Natural killer cell treated with Interleukin-12 subunit alpha and Interleukin-12 subunit beta and Interleukin-15 and Interleukin-18, amount 100 ng/mL, for 72 hours (primary cell): ENCODE measurements at places on chromosomes 5 and 9. TPM values are rescaled to one million over a fixed set of nuclear protein-coding genes. Genes with fewer than 3 reads are reported as not detected.
A peak's percentile ranks its signal among the peaks of the same experiment; 100 is the strongest.

DNA sequence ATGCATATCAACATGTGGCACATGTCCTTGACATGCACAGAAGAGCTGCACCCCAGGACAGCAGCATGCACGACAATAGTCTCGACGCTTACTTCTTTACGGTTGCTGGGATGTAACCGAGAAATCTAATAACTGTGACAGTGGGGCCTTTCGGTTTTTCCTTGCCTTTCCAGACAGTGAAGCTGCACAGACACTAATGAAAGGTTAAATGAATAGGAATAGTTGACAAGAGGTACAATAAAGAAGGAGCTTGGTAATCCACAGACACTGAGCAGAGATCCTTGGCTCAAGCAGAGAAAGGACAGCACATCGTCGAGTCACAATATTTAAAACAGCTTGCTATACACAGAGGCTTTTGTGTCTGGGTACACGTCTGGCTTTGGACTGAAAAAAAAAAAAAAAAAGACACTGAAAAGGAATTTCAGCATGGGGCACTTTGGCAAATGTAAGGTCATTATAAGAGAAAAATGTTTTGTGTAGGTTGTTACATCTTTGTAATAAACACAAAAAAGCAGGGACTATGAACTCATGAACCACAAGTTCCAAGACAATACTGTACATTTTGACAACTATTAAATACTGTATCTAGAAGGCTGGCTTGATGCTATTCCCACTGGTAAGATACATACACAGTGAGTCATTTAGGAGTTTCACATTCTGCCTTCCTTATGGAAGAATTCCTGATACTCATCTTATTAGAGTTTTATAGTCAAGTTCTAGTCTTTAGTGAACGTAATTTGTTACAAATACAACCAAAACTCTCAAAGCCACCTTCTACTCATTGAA is 5.6 kb downstream of the BNC2 start:
- no peak for DNase-seq

Gene LCN15
- total RNA-seq: not detected

Gene PCDHGB6
- 0.89 TPM for total RNA-seq

DNA sequence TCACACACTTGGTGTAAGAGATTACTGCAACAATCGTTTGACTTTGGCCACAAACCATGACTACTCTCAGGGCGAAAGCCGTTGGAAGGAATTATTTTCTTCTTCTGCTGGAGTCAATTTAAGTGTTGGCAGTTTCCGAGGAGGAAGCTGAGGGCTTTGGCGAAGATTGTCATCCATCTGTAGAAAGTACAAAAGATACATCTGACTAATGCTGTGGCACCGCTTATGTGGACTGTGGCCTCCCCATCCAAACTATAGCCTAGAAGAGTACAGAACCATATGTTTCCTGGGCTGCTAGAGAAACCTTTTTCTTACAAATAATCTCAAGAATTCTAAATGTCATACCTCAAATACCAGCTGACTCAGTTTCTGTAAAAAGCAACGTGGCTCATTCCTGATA is 7.4 kb downstream of the MTX3 start:
- no peak for DNase-seq

DNA sequence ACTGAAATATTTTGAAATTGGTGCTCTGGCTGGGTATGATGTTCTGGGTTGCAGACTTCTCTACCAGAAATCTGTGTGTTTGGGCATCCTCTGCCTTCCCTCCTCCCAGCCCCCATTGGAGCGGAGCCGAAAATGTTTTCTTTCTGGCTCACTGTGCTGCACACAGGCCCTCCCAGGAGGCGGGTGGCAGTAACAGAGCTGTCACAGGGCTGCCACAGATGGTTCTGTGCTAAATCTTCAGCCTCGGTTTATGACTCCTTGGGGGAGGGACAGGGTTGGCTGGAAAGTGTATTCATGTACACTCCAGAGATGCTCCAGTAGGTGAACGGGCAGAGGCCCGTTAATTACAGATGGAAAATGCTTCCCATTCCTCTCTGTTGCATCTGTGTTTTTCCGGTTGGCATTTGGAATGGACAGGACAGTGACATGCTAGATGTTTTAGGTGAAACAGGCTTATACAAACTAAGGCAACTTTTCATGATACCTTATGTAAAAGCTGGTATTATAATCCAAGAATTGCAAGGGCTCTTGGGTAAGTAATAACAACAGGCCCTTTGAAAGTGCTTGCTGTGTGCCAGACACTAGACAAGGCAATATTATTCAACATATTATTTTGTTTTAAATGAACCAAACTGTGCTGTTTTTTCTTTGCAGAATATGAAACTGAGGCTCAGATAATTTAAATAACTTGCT is 180.2 kb downstream of the ADCY2 start:
- DNase-seq: no peak

DNA sequence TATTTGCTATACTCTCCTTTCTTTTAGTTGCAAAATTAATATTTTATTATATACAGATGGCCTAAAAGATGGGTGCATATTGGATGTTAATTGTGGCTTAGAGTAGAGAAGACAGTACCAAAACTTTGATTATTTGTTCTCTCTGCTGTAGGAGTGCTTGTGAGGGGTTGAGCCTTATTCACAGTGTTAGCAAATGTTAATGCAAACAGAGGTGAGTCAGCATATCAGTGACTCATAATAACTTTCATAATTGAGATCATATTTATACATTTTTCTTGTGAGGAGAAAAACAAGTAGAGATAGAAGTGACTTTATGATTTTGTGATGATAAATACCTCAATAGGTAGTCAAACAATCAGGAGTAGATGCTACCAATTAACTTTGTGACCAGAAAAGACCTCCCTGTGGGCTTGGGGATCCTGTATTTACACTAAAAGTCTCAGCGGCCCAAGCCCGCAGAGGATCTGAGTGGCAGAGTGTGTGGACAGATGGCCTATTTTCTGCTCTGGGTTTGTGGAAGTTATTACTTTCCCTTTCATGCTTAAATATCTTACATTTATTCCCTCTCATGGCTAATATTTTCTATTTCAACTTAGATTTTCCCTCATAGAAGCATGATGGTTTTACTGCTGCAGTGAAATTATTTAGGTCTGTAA is 226.5 kb downstream of the TAF11L14 start:
- no peak for DNase-seq

- DNase-seq: no peak
These were observed 125.4 kb upstream of the ADAMTS16 start for GRCh38 chr5:5014586-5015235.

GRCh38 chr9:20382460-20383071 is 239.7 kb downstream of the MLLT3 start:
- no peak for DNase-seq

Gene GABBR2
- not detected for total RNA-seq

Gene RAB3C
- not detected for total RNA-seq

Gene EQTN
- total RNA-seq: not detected

- DNase-seq: no peak
These were observed 945.0 kb upstream of the WWC1 start for GRCh38 chr5:167346461-167346860.

- DNase-seq: peak; percentile 67
These were observed 63.9 kb downstream of the PCDH1 start for GRCh38 chr5:141814064-141814964.

DNA sequence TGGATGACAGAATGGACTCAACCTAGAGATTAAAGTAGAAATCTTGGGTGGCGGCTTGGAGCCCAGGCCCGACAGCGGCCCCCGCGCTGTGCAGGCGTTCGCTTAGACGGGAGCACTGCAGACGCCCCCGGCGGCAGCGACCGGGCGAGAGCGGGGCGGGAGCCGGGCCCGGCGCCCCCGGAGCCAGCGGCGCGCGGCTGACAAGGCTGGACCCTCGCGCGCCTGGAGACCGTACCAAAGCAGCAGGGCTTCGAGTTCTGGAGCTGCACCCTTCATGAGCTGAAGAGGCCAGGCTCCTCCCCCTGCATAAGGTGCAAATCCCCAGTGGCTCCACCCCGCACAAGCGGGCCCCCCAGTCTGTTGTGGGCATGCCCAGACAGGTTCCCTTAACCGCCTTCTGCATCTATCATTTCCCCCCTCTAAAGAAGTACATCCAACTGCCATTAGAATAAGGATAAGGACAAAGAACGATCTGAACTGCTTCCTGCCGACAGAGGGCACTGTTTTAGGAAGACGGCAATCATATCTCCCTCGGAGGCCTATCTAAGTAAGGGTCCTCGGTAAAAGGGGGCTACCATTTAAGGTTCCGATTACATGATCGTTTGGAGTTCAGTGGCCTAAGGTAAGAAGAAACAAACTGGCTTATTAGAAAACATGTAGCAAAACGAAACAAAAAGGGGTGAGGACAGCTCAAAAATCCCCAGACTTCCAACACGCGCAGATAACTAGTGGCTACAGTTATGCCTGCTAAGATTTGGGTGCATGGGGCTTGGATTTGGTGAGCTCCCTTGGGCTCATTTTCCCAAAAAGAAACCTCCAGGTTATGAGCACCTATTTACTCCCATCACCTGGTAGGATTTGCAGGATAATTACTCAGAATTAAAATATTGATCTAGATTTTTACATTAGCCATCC is 66.3 kb downstream of the RGMB start:
- DNase-seq: no peak

- no peak for DNase-seq
These were observed 410.1 kb downstream of the AGTPBP1 start for GRCh38 chr9:85331626-85332025.

DNA sequence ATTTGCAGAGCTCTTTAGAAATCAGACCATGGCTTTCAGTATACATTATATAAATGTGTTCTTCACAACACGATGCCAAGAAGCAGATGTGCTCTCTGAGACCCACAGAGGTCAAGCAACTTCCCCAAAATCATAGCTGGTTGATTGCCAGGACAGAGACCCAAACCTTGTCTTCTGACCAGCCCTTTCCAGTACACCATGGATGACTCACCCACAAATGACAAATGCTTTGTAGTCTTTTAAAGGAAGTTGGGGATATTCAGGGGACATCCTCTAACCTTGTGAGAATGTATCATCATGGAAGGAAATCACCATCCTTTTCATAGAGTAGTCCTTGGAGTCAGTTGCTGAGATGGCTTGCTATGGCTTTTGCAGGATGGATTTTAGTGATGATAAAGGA is 30.1 kb downstream of the ZNF462 start:
- DNase-seq: no peak

- DNase-seq: no peak
These were observed 46.8 kb upstream of the GRAMD2B start for GRCh38 chr5:126376443-126376842.

GRCh38 chr5:172173564-172174153 is 14.4 kb downstream of the STK10 start:
- DNase-seq: peak; percentile 88

Gene LAMC3
- total RNA-seq: not detected

Gene CTXN3
- not detected for total RNA-seq

DNA sequence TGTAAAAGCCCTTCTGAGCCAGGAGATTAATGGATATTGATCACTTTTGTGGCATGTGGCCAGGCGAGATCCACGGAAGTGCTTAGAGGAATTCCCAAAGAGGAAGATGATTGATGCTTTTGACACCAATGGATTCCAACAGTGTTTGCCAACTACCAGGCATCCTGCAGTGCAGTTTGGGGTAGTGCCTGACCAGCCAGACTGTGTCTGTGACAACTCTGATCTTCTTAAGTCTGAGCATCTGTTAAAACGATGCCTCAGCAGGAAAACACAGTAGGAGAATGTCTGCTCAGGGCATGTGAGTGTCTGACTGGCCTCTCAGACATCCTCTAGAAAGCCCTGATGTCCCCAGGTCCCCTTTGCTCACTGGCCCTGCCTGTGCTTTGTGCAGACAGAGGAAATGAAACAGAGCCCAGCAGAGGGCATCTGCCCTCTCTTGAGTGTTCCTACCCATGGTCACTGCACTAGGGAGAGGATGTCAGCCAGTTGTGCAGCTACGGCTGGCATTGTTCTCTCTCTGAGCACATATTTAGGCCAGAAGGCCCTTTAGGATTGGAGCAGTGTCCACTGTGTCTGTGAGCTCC is 57.0 kb downstream of the TRPC7 start:
- no peak for DNase-seq

- no peak for DNase-seq
These were observed 260.0 kb downstream of the MAST4 start for GRCh38 chr5:66856041-66856805.

Gene CDHR2
- total RNA-seq: 0.33 TPM

Gene DBH
- not detected for total RNA-seq

Gene NUTM2F
- total RNA-seq: not detected

DNA sequence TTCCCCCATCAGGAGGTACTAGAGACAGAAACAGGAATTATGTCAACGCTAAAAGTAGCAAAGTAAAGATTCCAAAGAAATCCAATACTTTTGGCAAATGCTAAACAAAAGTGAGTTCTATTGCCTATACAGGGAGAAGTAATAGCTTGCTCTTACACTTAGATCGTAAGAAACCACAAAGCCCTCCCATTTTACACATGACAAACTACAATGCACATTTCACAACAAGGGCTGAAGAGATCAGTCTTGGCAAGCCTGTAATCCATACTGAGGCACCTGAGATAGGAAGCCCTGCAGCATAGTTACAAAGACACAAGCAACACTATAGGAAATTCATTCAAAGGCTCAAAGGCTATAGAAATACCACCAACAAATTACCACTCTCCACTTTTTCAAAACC is 7.7 kb downstream of the HNRNPK start:
- no peak for DNase-seq

Gene POU5F2
- 4.9 TPM for total RNA-seq

DNA sequence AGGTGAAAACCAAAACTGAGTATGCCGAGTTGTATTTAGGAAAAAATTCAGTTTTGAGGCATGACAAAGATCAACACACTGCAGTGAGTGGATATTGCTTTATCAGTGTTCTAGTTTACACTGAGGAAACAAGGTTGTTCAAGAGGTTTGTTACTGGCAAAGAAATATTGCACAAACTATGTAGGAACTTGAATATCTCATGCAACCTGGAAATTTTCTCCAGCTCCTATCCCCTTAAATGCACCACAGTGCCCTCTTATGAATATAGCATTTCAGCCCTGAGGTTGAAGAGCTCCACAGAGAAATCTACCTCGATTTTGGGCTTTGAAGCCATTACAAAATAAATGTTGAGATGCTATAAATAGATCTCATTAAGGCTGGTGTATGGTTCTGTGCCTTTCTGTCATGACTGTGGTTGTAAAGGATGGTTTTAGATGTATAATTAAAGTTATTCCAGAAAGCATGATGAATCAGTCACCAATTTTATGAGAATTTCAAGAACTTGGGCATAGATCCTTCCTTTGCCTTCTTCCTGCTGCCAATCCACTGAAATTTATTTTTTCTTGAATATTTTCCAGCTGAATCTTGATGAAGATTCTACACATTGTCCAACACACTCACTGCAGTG is 159.3 kb downstream of the SPATA31D1 start:
- DNase-seq: no peak

Gene DNM1
- 1.1 TPM for total RNA-seq

DNA sequence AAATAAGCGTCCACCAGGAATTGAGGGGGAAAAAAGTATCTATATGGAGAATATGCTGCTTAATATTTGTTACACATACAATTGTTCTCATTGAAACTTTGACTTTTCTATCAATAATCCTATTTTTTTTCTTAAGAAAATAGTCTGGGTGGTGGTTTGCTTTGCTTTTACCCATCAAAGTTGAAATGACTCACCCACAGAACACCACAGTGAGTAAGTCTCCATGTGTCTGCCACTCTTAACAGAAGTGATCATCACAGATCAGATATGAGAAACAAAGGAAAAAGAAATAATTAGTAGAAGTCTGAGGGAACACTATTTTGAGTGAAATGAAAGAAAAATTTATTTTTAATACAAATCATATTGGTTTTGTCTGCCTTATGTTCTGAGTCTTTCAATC is 742.8 kb downstream of the CDH9 start:
- DNase-seq: no peak

GRCh38 chr9:133737774-133738639 is at the start of gene SARDH:
Gene SARDH (minus strand): TSS chr9:133738352. CDS start chr9:133734173, 4,179 bp downstream.
- DNase-seq: no peak

GRCh38 chr9:27532046-27532445 is 2.4 kb upstream of the MOB3B start:
- no peak for DNase-seq
